NCI-H69 (cell line): ENCODE measurements at places on chromosomes 6 and 20.

DNA sequence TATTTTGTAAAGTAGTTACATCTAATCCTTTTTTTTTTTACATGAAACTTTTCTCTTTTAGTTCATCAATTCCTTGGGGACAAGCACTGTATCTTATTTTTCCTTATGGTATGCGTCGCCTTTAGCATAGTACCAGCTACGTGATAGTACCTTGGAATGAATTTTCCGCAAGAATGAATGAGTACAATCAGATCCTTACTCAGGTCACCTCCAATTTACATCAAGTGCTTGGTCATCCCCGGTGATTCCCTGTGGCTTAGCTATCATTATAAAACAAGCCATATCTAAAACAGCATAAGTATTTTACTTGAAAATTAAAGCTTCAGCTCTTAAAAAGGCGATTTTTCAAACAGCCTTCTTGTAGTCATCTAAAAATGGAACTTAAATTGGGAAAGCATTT, 680.4 kb upstream of the MAP3K7 start:
- peak; percentile 8 for DNase-seq

- DNase-seq = no peak
Observed at GRCh38 chr20:11457488-11457887, 460.2 kb upstream of the BTBD3 start.

DNA sequence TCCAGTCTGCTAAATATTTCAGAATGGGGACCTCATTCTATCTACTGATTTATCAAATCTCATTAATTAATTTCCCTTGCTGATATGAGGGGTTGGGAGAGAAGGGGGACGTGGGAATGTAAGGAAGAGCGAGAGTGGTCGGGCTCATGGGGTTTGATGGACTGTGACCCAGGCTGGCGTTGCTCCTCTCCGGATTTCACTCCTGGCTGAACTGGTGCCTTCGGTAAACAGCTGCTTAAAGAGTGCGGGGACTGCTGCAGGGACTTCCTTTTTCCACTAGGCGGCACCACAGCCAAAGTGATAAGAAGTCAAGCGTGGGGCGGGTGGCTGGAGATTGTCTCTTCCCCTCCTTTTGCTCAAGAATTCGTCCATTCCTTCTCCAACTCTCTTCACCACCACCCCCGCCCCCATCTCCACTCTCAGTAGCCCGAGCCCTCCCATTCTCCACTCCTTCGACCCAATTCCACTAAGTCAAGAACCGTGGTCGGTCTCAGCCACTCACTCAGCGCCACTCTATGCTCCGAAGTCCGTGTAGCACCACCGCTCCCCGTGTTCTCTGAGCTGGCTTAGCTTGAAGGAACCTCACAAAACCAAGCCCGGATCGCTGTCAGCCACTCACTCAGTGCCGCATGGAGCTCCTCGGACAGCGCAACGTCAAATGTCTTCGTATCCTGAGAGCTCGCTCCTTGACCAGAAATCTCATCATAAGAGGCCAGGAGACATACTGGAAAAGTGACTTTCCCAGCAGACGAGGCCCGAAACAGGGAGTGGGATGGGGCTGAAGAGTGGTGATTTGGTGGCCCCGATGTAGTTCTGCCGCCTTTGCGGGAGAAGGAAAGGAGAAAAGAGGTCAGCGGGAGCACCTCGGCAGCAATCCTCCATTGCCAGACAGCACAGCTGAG, 9.7 kb downstream of the TRIM31 start:
- peak; percentile 92 for DNase-seq

DNA sequence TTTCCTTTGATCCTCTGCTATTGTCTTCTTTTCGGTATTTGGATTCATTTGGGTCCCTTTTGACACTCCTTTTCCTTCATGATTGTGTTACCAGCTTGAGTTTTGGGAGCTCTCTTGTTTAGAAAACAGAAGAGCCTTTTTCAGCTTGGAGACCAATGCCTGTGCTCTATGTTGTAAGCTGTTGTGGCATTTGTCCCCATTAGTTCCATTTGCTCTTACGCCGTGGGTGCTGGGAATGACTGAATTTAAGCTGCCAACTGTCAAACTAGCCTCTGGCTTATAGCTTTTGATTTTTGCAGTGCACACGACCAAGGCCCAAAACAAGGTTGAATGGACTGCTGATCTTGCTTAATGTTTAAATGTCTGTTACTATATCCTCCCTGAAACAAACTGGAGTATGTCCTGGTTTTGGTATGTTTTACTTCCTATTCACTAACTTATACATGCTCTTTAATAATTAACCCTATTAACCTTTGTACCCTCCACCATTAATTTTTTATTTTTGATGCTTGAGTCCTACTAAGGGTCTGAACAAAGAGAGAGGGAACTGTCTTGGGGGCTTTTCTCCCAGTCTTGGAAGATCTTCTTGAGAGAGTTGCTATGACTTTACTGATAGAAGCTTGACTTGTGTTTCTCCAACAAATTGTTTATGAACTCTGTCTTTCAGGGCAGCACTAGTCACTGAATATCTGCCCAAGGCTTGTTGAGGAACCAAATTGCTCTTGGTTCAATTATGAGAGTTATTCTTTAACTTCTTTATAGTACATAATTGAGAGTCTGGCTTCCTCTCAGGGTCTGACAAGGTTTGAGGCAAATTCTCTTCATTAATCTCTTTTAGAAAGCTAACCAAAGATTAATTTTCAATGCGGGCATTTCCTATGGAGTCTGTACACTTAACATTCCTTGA, 100.3 kb upstream of the SIRPG start:
- DNase-seq = no peak

DNA sequence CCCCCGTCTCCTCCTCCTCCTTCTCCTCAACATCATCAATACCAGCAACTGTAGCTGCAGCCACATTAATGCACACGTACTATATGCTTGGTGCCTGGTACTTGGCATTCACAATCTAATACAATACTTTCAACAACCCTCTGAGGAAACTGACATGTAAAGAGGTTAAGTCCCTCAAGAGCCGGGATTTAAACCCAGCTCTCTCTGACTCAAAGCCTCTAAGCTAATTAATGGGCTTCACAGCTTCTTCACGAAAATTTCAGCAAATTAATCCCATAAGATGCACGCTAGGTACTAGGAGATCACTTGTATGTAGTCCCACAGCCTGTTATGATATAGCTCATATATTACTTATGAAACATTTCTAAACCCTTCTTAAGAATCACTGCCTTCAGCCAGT, 73.1 kb upstream of the IPCEF1 start:
- DNase-seq = no peak

- no peak for DNase-seq
Observed at GRCh38 chr6:52801188-52801841, 2.3 kb downstream of the GSTA1 start.

DNA sequence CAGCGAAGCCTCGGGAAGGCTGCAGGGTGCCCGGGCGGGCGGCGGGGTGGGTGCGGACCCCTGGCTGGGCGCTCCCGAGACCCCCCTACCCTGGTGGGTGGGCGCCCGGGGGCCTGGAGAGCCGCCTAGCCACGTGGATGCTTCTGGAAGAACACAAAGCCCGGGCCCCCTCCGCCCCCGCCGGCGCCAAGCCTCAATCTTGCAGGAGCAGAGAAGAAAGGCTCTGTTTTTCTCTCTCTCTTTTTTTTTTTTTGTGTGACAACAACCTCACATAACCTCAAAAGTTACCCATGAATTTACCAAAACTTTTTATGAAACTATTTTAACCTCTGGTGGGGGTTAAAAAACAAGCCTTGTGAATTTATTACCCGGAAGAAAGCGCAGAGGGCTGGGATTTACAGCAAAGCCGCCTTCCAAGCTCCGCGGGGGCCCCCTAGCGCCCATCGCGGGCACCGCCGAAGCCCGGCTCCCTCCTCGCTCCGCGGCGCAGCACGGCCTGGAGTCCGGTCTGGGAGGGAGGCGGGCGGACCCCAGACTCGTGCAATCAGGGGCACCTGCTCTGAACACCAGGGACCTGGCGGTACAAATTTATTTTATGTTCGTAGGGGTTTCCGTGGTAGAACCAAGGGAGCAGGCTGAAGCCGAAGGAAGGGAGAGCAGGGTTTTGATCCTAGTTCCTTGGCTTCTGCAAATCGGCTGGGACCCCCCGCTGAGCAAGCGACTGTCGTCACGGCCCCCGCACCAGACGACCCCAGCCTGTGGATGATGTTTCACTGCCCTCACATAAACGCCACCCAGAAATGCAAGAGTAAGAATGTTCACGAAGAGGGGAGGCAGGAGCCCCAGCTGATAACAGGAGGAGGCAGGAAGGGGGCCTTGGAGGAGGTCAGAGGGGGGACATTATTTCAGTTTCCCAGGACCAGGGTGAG, 58.9 kb downstream of the ZNF831 start:
- peak; percentile 87 for DNase-seq

DNA sequence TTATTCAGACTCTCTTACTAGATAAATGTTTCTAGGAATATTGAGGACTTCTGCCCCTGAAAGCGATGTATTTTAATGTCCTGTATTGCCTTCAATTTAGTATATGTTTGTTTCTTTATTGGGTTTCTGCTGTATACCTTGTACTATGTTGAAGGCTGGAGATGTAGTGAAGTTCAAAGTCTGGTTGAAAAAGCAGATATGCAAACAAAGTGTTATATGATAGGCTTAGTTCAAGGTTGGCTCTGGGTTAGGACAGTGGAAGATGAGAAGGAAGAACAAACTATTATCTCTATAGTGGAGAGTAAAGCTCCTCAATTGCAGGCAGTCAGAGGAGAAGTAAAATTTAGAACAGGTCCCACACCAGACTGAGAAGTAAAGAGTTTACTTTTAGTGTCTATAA, 36.3 kb upstream of the ADGRG6 start:
- DNase-seq = no peak

DNA sequence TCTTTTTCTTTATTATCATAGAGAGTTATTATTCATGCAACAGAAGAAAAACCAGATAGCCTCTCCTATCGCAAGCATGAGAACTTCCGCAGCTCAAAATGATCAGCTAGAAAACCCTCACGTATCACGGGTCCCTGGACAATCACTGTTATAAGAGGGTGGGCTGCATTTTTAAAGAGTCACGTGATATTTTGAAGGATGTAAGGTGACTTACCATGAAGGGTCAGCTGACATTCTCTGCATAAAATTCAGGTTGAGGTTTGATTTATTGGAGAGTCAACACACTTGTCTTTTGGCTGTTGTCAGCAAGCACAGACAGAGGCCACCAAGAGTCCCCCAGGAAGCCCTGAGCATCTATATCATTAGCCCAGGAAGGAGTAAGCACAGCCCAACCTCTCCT, 39.5 kb downstream of the ID4 start:
- DNase-seq = peak; percentile 31

- DNase-seq = peak; percentile 81
Observed at GRCh38 chr6:149566410-149567193, 427 bp downstream of the GINM1 start.

- DNase-seq = no peak
Observed at GRCh38 chr20:7214081-7214740, 446.7 kb downstream of the BMP2 start.

- DNase-seq = peak; percentile 1
Observed at GRCh38 chr20:50820515-50821256, 25.8 kb downstream of the BCAS4 start.

GRCh38 chr6:27829453-27830211, 82.6 kb downstream of the OR2B2 start:
- peak; percentile 28 for DNase-seq

GRCh38 chr20:32906200-32906599, 47.5 kb downstream of the EFCAB8 start:
- DNase-seq = peak; percentile 29

GRCh38 chr20:56350842-56351241, 7.9 kb upstream of the FAM210B start:
- DNase-seq = no peak

DNA sequence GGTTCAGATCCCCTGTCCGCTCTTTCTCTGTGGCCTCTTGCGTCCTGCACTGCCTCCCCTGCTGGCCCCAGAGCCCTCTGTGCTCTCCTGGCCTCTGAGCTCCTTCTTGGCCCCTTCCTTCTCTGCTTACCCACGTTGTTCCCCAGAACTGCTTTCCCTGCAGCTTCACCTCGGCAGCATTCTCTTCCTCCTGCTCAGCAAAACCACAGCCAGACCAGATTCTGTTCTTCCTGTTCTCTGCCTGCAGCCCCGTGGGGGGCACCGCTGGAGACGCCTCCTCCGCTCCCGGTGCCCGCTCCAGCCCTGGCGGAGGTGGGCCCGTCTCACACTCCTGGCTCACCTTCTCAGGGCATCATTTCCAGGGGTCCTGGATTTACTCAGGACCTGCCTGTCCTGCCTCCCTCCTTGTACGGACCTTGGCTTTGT, 59.7 kb downstream of the TCP11 start:
- no peak for DNase-seq

DNA sequence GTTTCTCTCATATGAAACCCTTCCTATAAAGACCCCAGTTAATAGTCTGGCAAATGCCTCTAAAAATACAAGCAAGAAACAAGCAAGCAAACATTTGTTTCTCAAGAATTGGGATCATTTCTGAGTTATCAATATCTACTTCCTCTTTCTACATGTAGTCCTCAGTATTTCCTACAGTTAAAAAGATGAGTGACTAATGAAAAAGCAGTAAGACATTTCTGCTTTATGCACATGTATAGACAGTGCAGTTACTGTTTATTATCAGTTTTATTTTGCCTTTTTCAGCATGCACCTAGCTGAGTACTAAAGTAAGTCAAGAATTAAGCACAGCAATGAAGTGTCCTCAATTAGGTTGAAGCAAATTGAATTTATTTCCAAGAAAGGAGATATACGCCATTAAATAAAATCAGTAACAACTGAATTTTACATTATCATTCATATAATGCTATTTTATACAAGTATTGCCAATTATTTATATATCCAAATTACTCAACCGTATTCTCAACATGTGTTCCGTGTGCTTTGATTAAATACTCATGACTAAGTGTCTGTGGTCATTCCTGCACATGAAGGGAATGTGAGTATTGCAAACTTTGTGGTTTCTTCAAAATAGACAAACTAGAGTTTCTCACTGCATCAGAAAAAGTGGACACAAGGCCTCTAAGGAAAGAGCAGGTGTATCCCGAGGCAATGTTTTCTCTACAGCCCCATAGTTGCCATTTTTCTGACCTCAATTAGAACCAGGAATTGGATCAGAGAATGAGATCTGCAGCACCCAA, 159.3 kb upstream of the MARCKS start:
- DNase-seq = no peak

- DNase-seq = no peak
Observed at GRCh38 chr20:8408587-8409307, 276.7 kb downstream of the PLCB1 start.

- no peak for DNase-seq
Observed at GRCh38 chr6:18363746-18364145, 23.4 kb upstream of the RNF144B start.

- DNase-seq = peak; percentile 98
Observed at GRCh38 chr6:3222506-3223038, 4.9 kb downstream of the TUBB2B start.

DNA sequence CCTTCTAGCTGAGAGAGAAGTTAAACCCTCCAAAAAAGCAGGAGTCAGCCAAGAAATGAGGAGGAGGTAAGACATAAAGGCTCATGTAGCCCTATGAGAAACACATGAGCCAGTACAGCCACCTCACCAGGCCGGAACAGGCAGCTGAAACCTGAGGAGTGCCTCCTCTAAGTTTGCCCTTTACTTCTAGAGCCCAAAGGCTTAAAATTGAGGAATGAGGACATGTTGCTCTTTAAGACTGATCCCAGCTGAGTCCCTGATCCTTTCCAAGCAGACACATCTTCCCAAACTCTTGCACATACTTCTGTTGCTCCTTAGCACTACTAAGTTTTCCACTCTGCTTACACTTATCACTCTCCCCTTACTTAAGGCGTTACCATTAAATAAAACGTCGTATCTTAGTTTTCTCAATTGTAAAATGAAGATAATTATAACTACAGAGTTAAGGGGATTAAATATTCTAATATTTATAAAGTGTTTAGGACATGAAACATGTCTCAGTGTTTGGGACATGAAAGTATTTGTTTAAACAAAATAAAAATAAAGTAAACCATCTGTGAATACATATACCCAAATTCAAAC, 124.0 kb downstream of the OGFRL1 start:
- DNase-seq = no peak

- DNase-seq = no peak
Observed at GRCh38 chr20:36017048-36017951, 48.9 kb downstream of the CNBD2 start.
